Posterior cingulate gyrus (tissue), 11 donors: ENCODE measurements at places on chromosomes 1 and 21.
A peak's percentile ranks its signal among the peaks of the same experiment; 100 is the strongest.

DNA sequence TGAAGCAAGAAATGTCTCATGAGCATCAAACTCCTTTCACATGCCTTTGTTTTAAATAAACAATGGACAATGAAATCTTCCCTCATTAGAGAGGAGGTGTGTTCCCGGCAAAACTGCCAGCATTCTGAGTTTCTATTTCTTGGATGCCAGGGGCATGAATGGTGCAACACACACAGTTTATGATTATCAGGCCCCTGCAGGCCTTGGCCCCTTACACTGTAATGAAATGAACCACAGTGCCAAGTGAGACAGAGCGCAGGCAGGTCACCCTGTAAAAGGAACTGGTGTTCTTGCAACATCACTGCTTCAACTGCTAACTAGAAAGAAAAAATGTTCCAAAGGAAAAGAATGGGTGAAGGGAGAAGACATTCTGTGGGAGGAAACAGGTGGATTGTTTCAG, 3.8 kb upstream of the PIGC start:
- no peak for DNase-seq

GRCh38 chr1:87794788-87795614, 466.3 kb downstream of the LMO4 start:
- no peak for DNase-seq

DNA sequence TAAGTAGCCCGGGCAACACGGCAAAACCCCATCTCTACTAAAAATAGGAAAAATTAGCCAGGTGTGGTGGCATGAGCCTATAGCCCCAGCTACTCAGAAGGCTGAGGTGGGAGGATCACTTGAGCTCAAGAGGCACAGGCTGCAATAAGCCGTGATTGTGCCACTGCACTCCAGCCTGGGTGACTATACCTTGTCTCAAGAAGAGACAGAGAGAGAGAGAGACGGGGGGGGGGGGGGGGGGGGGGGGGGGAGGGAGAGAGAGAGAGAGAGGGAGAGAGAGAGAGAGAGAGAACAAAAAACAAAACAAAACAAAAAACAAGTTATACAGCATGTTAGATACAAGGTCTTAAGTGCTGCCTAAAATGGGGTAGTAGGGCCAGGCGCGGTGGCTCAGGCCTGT, 77.8 kb upstream of the ZNF281 start:
- DNase-seq: no peak

DNA sequence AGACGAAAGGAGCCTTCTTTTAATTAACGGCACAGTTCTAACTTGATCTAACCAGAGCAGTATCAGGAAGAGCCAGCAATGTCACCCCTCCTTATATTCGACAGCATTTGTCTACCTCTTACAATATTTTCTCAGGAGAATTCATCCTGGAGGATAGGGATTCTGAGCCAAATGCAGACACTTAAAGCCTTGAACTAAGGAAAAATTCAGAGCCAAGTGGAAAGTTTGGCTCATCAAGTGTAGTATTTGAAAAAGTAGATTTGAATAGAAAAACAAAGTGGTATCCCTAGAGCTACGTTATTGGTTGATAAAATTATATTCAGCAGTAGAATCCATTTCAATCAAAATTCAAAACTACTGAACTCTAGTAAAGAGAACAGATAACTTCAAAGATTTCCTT, 732.0 kb upstream of the ADGRL2 start:
- no peak for DNase-seq

DNA sequence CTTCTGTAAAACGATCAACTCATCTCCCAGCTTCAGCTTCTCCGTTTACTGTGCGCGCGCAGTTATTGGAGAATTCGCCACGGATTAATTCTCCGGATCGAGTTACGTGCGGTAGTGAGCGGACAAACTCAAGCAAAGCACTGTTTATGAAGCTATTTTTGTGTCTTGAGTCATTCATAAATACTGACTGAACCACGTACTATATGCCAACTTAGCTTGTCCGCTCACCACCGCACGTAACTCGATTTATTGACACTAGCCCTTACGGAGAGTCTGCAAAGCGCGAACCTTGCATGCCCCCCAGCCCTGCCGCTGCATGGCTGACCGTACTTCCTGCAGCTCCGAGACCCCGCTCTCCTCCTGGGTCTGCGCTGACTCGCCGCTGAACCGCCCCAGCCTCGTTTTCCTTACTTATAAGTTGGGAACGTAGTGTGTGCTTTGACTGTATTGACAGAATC, 773 bp downstream of the CHD1L start:
- no peak for DNase-seq

GRCh38 chr1:7422561-7422960, 348.5 kb upstream of the VAMP3 start:
- DNase-seq: peak; percentile 26

GRCh38 chr1:194658090-194658439, 1471.7 kb upstream of the B3GALT2 start:
- DNase-seq: no peak

DNA sequence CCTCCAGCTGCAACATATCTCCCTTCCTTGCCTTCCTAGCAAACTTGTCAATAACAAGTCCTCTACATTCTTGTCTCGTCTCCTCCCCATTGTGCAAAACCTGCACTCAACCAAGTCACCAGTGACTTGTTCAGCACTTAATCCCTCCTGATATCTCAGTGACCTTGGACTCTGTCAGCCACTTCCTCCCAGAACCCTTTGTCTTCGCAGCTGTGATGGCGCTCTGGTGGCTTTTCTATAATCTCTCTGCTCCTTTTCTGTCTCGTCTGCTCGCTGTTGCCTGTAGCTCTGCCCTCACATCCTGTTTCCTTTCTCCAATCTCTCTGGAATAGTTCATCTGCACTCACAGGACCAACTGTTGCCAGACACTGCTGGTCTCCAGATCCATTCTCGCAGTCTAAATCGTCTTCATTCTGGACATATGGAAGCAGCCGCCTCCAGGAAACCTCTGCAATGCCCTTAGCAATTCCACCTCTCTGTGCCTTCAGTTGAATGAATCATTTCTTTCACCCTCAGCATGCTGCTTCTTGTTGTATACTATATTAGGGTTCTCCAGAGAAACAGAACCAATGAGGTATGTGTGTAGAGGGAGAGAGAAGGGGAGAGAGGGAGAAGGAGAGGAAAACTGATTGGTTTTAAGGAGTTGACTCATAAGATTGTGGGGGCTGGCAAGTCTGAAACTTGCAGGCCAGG, 17.4 kb upstream of the IFNAR2 start:
- DNase-seq: no peak

GRCh38 chr1:104132382-104132973, 382.8 kb downstream of the AMY1C start:
- DNase-seq: no peak

GRCh38 chr1:85224295-85224694, 23.5 kb upstream of the SYDE2 start:
- no peak for DNase-seq

- no peak for DNase-seq
Measured at GRCh38 chr1:36994868-36995267, 39.4 kb downstream of the GRIK3 start.

GRCh38 chr1:19197845-19198244, 12.2 kb downstream of the UBR4 start:
- DNase-seq: no peak

GRCh38 chr1:185129708-185130107, 27.0 kb downstream of the TRMT1L start:
- DNase-seq: no peak

GRCh38 chr1:238777551-238777950, 608.8 kb upstream of the CHRM3 start:
- no peak for DNase-seq

- no peak for DNase-seq
Measured at GRCh38 chr1:41359211-41360073, 1.8 kb upstream of the FOXO6 start.

- no peak for DNase-seq
Measured at GRCh38 chr1:153532181-153532580, 3.6 kb downstream of the S100A6 start.

DNA sequence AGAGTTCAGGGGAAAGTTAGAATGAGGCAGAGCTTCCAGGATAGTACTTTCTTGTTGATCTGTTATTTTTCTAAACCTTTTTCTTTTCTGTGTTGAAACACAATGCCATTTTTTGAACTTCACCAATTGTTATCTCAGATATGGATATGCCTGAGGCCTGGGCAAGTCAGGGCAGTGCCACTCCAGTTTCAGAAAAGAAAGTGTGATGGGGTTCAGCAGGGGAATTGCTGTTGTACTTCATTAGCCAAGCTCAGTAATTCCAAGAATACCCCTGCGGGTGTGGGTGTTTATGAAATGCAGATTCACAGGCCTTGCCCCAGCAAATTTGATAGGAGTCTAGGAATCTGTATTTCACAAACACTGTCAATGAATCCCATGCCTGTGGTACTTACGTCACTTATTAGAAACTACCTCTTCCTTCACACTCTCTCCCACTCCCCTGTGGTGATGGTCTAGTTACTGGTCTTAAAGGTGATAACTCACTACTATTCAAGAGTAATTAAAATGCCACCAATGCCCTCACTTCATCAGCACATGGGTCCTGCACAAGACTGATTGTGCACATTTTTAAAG, 142.3 kb downstream of the PBX1 start:
- no peak for DNase-seq

DNA sequence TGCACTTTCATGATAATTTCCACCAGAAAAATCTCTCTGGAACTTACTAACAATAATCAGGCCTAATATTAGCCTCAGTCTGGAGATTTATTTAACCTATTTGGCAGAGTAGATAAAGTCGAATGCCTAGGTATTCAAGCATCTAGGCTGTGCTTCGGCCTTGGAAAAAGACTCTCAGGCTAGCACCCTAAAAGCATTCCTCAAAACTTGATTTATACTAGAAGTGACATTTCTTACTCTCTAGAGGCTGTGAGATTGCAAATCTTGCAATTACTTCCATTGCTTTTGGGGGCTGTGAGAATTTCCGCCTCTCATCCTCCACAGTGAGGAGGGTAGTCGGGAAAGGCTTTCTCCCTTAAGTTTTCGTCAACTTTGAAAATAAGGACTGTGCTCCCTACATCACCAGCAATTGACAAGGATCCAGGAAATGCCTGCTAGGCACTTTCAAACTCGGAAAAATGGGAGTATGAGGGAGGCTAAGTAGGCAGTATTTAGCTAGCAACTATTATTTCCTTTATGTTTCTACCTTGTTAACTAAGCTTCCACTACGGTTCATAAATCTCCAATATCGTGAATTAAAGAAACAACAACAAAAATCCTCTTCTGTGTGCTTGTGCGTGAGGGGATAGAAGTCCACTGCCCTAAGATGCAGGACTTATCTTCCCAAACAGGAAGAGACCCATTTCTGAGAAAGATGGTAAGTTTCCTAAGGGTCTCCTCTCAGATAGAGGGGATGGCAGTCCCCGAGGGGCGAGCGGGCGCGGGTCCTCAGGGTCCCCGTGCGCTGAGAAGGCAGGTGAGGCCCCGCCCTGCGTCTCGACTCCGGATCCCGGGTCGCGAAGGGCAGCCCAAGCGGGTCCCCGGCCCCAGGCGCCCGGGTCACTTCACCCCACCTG, 1.1 kb upstream of the LMO4 start:
- no peak for DNase-seq

GRCh38 chr1:37549341-37549740, 4.8 kb downstream of the SNIP1 start:
- no peak for DNase-seq

GRCh38 chr1:85200463-85201339, at the start of gene SYDE2:
Gene SYDE2 (minus strand): TSS chr1:85201016. CDS start chr1:85200996, 20 bp downstream.
- DNase-seq: peak; percentile 91

- DNase-seq: no peak
Measured at GRCh38 chr21:45546636-45547544, 4.7 kb upstream of the SLC19A1 start.

DNA sequence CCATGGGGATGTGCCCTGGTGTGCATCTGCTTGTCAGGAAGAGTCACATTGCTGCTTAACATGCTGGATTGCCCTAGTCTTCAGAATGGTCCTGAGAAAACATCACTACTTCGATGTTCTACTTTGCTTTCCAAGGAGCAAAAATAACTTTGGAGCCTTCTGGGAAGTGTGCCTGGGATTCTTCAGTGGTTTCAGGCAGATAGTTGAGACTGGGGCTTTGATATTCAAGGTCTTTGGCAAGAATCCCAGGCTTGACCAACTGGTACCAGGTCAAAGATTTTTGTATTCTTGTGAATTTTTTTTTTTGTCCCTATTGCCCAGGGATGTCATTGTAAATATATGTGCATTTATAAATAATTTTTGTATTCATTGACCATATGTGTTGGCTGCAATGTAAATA, 51.4 kb downstream of the LRIG2 start:
- no peak for DNase-seq

GRCh38 chr1:25458541-25459298, 28.0 kb downstream of the MACO1 start:
- DNase-seq: no peak

DNA sequence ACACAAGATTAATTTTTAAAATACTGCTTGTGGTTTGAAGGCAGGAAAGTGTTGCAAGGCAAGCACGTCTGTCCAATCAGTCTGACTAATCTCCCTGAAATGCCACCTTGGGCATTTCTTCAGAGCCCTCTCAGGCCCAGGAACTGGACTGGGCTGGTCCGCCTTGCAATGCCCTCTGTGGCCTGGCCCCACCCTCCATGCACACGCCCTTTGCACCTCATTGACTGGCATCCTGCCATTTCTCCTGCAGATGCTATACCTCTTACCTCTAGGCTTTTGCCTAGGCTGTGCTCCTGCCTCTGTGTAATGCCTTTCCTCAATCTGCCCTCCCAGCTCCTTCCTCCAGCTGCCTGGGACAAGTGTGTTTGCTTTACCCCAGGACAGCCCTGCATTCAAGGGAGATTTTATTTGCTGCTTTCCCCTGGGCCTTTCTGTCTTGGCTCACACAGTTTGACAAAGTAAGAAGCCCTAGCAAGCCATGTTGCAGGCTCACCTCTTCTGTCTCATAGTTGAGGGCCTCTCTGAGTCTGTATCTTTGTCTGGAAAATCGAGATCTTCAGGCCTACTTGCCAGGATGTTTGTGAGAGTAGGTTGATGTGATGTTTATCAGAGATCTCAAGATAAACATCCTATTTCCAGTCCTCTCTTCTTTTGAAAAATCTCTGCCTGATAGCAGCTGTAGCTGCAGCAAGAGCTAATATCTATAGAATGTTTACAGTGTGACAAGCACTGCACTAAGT, 149.2 kb upstream of the JUN start:
- no peak for DNase-seq

DNA sequence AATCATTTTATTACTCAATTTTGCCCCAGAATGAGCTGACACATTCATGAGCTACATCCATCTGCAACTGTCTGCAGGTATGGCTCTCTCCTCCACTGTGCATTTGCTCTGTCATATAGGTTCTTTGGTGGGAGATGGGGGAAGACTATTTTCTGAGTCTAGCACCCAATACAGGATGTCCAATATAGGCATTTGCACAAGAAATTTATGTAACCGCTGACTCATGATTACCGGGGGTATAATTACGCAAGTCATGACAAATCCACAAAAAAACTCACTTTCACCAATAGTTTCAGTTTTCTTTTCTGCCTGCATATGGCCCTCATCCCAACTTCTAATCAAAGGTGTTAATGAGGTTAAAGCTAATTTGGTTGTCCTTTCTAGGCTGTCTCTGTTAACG, 17.5 kb upstream of the VSIG8 start:
- no peak for DNase-seq

GRCh38 chr1:2803931-2804627, 2.6 kb upstream of the TTC34 start:
- DNase-seq: no peak
